ENCODE measurements at places on chromosomes 13 and 19. TPM values are rescaled to one million over a fixed set of nuclear protein-coding genes. Genes with fewer than 3 reads are reported as not detected.
A peak's percentile ranks its signal among the peaks of the same experiment; 100 is the strongest.

The PTGIR gene
- polyA plus RNA-seq = 1.6 TPM

The DIRAS1 gene
- polyA plus RNA-seq = 1.7 TPM

The CNN1 gene
- not detected for polyA plus RNA-seq

The SLITRK6 gene
- polyA plus RNA-seq = not detected

The ANGPTL8 gene
- not detected for polyA plus RNA-seq

- DNase-seq = no peak
- peaks cover 10% of the 10 kb centered on the region for H3K4me1 ChIP-seq
- no peaks in the 10 kb centered on the region for H3K27me3 ChIP-seq
- H3K4me3 ChIP-seq = no peak overlapping the region
- H3K36me3 ChIP-seq = no peaks in the 10 kb centered on the region
These were observed 93.9 kb downstream of the UBL3 start for GRCh38 chr13:29756506-29756905.

DNA sequence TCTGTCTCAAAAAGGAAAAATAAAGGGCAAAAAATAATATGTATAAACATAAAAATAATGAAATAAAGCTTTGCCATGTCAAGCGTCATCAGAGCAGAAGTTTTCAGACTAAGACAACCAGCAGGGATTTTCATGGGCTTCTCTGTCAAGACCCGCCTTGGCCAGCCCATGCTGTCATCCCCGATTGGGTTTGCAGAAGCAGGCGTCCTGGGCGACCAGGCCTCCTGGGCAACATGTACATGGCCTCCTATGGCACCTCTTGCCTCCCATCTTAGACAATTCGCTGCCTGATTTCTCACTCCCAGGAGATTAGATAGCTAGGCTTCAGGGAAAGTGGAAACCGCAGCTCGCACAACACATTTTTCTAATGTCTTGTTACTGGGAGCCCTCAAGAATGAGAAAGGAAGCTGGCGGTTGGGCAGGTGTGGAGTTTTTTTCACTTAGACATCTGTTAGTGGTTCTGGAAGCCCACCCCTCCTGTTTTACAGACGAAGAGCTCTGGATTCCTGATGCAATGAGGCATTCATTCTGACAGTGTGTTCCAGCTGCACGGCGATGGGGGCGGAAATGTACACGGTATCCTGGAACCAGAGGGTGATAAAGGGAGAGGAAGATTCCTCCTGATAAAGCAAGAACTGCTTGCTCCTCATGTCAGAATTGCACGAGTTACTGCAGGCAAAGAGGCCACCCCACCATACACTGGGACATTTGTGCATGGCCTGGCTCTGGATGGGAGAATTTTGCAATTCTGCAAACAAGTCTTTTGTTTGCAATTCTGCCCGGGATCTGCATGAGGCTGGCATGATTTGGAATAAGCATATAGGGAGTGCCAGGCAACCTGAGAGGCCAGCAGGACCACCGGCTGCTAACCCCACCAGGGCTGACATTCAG is 47.4 kb upstream of the KATNAL1 start:
- no peak for DNase-seq
- H3K27me3 ChIP-seq = no peaks in the 10 kb centered on the region
- peak overlapping the region; percentile 74 for H3K4me3 ChIP-seq
- peaks cover 48% of the 10 kb centered on the region for H3K4me1 ChIP-seq

GRCh38 chr19:50046649-50047503 is 21.1 kb downstream of the ZNF473 start:
- no peak for DNase-seq
- peaks cover 6% of the 10 kb centered on the region for H3K27me3 ChIP-seq
- no peak overlapping the region for H3K27ac ChIP-seq
- peaks cover 19% of the 10 kb centered on the region for H3K4me1 ChIP-seq
- H3K36me3 ChIP-seq = peaks cover 43% of the 10 kb centered on the region

GRCh38 chr13:43698758-43699157 is 88.0 kb downstream of the ENOX1 start:
- H3K4me3 ChIP-seq = no peak overlapping the region
- no peak for DNase-seq
- no peaks in the 10 kb centered on the region for H3K4me1 ChIP-seq

DNA sequence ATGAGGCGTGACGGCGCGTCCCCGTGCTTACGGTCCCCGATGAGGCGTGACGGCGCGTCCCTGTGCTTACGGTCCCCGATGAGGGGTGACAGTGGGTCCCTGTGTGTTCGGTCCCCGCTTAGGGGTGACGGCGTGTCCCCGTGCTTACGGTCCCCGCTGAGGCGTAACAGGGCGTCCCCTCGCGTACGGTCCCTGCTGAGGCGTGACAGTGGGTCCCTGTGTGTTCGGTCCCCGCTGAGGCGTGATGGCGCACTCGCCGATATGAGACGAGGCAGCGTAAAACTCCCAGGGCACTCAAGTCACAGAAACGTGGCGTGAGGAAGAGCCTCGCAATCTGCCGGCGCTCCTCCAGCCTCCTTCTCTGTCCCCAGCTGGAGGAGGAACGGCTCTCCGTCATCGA is 20.9 kb downstream of the CFAP97D2 start:
- H3K27ac ChIP-seq = no peak overlapping the region
- H3K36me3 ChIP-seq = no peaks in the 10 kb centered on the region
- peak; percentile 11 for DNase-seq
- no peaks in the 10 kb centered on the region for H3K27me3 ChIP-seq

DNA sequence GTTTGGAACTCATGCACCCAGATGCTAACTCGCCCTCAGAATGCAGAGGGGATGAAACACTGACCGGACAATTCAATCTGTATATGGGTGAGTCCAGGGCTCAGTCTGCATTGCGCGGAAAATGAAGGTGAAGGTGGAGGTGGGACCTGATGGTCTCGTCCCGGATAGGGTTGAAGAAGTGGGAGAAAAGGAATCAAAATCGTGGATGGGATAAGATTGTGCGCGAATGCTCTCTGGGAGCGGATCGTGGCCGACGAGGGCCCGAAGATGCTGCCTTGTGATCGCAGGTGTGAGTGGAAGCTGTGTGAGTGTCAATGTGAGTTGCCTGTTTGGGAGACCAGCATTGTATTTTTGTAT is 594 bp upstream of the ZNF850 start:
- peak overlapping the region; percentile 90 for H3K27ac ChIP-seq
- H3K4me3 ChIP-seq = peak overlapping the region; percentile 98
- H3K4me1 ChIP-seq = peaks cover 27% of the 10 kb centered on the region
- no peaks in the 10 kb centered on the region for H3K27me3 ChIP-seq

DNA sequence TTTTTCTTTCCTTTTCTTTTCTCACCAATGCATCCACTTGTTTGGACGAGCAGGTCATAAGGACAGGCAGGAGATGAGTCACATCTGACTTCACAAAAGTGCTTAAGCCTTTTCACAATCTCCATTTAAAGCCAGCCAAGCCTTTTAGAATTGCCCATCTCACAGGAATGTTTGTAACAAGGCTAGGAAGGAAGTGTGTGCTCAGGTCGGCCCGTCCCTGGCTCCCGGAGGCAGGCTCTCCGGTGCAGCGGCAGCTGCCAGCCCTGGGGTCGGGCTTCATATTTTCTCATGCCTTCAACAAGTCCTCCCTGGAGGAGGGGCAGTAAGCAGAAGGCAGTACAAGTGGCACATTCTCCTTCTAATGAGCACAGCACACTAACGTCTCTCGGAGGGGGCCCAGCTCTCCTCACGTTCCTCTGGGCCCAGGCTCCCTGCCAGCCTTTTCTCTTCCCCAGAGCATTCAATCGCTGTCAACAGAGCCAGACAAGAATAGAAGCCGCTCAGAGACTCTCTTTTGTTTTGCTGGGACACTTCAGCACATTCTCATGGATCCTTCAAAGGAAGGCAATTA is 180.5 kb downstream of the COL4A1 start:
- no peak for DNase-seq
- H3K27me3 ChIP-seq = peaks cover 23% of the 10 kb centered on the region
- H3K27ac ChIP-seq = no peak overlapping the region
- no peaks in the 10 kb centered on the region for H3K4me1 ChIP-seq
- no peaks in the 10 kb centered on the region for H3K36me3 ChIP-seq

DNA sequence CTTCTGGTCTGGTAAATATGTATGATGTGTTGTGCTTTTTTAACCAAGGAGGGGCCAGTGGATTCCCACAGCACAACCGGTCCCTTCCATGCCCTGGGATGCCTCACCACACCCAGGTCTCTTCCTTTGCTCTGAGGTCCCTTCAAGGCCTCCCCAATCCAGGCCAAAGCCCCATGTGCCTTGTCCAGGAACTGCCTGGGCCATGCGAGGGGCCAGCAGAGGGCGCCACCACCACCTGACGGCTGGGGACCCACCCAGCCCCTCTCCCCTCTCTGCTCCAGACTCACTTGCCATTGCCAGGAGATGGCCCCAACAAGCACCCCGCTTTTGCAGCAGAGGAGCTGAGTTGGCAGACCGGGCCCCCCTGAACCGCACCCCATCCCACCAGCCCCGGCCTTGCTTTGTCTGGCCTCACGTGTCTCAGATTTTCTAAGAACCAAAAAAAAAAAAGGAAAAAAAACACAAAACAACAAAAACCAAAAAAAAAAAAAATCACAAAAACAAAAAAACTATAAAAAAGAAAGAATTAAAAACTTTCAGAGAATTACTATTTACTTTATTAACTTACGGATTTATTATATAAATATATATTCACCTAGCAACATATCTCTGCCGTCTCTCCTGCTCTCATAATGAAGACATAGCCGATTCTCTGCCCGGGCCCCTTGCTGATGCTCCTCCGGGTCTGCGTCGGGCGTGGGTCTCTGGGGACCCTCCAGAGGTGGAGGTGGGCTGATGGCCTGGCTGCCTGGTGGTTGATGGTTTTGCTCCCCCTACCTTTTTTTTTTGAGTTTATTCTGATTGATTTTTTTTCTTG is 14.4 kb downstream of the CAPN12 start:
- DNase-seq = peak; percentile 79
- H3K27me3 ChIP-seq = no peaks in the 10 kb centered on the region
- H3K27ac ChIP-seq = peak overlapping the region; percentile 86
- H3K36me3 ChIP-seq = peaks cover 11% of the 10 kb centered on the region

- no peak overlapping the region for H3K4me3 ChIP-seq
- no peak overlapping the region for H3K27ac ChIP-seq
- no peak for DNase-seq
These were observed 21.9 kb downstream of the CILP2 start for GRCh38 chr19:19559931-19560330.

DNA sequence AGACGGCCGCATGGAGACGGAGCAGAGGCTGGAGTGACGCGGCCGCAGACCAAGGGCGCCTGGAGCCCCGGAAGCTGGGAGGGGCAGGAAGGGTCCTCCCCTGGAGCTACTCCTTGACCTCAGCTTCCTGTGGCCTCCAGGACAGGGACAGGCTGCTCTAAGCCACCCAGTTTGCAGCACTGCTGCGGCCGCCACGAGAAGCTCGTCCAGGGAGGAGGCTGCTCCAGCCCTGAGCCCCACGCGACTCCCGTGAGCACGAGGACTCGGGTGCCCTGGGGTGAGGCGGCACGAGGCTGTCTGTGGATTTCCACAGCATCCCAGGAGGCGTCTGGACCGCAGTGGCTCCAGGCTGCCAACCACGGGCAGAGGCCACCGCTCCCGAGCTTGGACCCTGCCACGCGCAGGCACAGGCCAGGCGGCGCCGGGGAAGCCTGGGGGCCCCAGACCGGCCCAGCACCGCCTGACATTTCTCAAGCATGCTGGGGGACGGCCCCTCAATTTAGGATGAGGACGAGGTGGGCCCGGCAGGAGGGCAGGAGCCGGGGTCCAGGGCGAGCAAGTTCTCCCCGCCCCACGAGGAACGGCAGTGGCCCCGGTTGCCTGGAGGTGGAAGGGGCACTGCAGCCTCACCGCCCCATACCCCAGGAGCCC is 10.7 kb downstream of the SBNO2 start:
- DNase-seq = no peak
- H3K36me3 ChIP-seq = no peaks in the 10 kb centered on the region
- no peak overlapping the region for H3K27ac ChIP-seq
- no peak overlapping the region for H3K4me3 ChIP-seq
- H3K4me1 ChIP-seq = peaks cover 19% of the 10 kb centered on the region

DNA sequence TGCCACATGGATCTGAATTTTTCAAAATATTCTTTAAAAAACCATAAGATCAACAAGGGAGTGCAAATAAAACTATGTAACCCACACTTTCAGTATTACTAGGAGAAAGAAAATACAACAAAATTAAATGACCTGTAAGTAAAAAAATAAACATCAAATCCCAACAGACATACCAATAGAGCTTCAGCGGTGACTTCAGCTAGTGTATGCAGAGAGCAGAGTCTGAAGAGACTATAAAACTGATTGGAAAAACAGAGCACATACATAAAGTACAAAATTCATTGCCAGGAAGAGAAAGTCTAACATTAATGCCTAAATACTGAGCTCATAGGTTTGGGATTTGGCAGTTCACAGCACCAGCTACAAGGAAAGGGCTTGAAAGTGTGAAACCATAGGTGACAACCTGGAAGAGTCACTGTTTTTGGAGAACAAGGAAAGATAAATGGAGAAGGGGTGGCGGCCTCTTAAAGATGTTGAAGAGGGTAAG is 291.1 kb downstream of the LMO7 start:
- H3K27me3 ChIP-seq = no peaks in the 10 kb centered on the region
- peak overlapping the region; percentile 36 for H3K27ac ChIP-seq
- no peak overlapping the region for H3K4me3 ChIP-seq
- DNase-seq = no peak
- H3K36me3 ChIP-seq = no peaks in the 10 kb centered on the region
- H3K4me1 ChIP-seq = no peaks in the 10 kb centered on the region

GRCh38 chr19:40599331-40599901 is 1.8 kb upstream of the LTBP4 start:
- no peaks in the 10 kb centered on the region for H3K36me3 ChIP-seq
- H3K27me3 ChIP-seq = peaks cover 49% of the 10 kb centered on the region
- peaks cover 45% of the 10 kb centered on the region for H3K4me1 ChIP-seq

- H3K27ac ChIP-seq = no peak overlapping the region
- H3K4me3 ChIP-seq = no peak overlapping the region
- H3K36me3 ChIP-seq = peaks cover 27% of the 10 kb centered on the region
- peaks cover 6% of the 10 kb centered on the region for H3K4me1 ChIP-seq
These were observed 44.5 kb downstream of the CERS4 start for GRCh38 chr19:8253678-8254077.

All from naive B cell (primary cell).